Iris pigment epithelial cell (primary cell): ENCODE measurements at places on chromosomes 12 and 14.
A peak's percentile ranks its signal among the peaks of the same experiment; 100 is the strongest.

DNA sequence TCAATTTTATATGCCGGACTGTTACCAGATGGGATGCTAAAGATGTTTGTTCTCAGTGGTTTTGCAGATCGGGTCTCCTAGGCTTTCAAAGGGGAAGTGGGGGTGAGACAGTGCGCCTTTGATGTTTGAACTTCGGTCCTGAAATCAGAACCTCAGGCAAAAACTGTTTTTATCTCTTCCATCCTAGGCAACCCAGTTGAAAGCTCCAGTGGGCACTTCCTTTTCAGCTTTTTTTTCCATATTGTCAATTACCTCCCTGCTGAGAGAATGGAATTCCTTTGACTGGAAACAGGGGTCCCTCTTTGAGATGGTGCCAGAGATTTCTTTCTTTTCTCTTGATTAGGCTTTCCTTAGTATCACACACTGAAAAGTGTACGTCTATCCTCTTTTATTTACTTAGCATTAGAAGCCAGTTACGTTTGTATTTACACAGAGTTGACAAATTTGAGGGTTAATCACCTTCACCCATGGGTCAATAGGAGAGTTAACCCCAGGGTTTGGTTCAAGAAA is 40.0 kb downstream of the NUAK1 start:
- no peak for DNase-seq

GRCh38 chr12:30829876-30830275 is 75.1 kb upstream of the CAPRIN2 start:
- no peak for DNase-seq

GRCh38 chr14:69323999-69324282 is 64.0 kb downstream of the GALNT16 start:
- DNase-seq, result no peak

- peak; percentile 63 for DNase-seq
Observed at GRCh38 chr12:7806863-7807487, 17.8 kb downstream of the NANOG start.

GRCh38 chr14:61403411-61403810 is 82.0 kb downstream of the PRKCH start:
- no peak for DNase-seq

DNA sequence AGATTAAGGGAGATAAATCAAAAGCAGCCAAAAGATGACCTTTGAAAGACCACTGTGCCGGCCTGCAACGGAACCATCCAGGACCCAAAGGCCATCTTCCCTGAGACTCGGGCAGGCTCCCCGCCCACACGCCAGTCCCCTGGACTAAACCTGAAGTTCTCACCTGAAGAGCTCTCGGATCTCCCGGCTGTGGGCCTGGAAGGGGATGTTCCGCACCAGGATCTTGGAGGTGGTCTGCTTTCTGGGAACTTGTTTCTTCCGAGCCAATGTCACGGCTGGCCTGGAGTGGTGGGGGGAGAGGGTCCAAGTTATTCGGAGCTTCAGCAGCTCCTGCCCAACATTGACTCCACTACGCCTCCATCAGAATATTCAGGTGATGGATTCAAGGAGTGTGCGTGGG is 51.3 kb downstream of the RBM19 start:
- DNase-seq, result no peak

GRCh38 chr14:70981000-70981952 is 74.0 kb downstream of the PCNX1 start:
- DNase-seq, result peak; percentile 18

DNA sequence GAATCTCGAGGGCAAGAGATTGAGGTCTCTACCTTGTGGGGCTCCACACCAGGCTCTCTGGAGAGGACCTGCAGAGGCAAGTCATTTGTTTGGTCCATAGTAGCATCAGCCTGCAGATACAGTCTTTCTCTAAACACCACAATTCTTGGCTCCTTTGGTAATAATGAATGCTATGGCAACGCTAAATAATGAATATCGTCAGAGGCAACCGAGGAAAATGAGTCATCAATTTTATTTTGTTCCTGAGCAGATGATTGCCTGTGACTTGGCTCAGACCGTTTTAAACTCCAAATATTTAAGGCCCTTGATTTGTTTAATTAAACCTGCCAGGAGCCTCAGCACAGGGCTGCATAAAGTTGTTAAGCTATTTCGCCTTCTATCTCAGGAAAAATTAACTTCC is 924.1 kb upstream of the TMEM132C start:
- no peak for DNase-seq

GRCh38 chr12:6639151-6639801 is 3.5 kb upstream of the LPAR5 start:
- no peak for DNase-seq

DNA sequence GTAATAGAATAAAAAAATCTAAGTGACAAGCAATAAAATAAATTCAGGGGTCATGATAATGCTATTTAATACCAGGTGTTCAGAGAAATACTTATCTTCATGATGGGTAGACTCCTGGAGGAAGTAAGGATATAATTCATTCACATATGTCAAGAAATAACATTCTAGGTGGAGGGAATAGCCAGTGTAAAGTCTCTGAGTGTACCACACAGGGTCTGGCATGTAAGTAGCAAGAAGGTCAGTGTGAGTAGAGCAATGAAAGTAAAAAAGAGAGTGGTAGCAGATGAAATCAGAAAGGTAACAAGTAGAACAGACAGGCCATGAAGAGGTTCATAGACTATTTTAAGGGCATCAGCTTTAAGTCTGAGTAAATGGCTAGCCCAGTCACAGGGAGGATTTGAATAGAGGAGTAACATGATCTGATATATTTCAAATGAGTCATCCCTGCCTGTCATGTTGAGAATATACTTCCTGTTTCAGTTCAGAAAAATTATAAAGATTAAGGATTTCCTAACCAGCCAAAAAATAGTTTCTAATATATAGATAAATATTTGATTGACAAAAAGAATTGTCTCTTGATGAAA is 519.9 kb downstream of the C12orf50 start:
- peak; percentile 90 for DNase-seq

DNA sequence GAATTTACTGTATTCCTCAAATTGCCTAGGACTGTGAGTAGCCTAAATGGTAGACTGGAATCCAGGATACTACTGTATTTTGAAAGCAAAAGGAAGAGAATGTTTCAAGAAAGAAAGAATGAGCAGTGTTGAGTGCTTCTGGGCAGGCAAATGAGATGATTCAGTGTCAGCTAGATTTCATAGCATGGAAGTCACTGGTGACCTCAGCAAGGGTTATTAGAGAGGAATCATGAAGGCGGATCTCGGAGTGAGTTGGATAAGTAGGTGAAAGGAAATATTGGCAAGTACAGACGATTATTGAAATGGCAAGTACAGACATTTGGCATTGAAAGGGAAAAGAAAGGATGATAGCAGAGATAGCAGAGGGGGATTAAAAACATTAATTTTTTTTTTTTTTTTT is 27.1 kb downstream of the VRK1 start:
- DNase-seq, result peak; percentile 81

DNA sequence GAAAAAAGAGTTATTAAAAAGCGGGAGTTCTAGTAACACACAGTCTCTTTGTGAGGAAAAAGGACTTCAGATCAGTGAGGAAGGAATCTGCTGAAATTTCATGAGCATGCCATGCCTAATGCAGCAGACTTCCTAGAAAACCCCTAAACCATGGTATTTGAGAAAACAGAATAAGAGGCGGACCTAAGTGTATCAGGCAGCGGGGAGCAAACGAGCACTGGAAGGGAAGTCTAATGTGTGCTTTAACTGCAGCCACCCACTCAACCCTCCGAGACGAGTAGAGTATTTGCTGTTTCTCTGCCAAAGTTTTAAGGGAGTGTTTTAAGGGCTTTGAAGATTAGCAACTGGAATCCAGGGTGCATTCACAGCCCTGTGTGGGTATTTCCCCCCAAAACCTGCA is 36.5 kb downstream of the ACADS start:
- peak; percentile 49 for DNase-seq

- DNase-seq, result no peak
Observed at GRCh38 chr14:34857689-34858449, 17.3 kb downstream of the BAZ1A start.

- peak; percentile 66 for DNase-seq
Observed at GRCh38 chr12:56377310-56377988, 14.8 kb upstream of the APOF start.

GRCh38 chr14:28305938-28306337 is 460.6 kb upstream of the FOXG1 start:
- no peak for DNase-seq

- no peak for DNase-seq
Observed at GRCh38 chr14:68638141-68638999, 154.5 kb downstream of the ZFP36L1 start.

- peak; percentile 41 for DNase-seq
Observed at GRCh38 chr12:89663577-89664357, 44.9 kb downstream of the ATP2B1 start.

DNA sequence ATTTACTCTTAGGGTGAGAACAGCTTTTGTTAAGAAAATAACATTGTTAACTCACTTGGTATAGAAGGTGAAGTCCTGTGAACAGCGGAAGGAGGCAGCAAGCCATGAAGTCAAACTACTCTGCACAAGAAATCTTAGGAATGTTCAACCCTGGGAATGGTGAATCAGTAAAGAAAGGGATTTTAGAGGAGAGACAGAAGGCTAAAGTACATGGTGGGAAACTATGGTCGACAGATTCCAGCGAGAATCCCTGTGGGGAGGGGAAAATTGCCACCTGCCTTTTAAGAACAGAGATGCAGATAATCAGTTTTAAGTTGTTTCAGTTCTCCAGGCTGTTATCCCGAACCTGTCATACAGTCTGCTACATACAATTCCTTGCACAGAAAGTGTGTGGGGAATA is 63.2 kb upstream of the PTPRR start:
- DNase-seq, result peak; percentile 50

DNA sequence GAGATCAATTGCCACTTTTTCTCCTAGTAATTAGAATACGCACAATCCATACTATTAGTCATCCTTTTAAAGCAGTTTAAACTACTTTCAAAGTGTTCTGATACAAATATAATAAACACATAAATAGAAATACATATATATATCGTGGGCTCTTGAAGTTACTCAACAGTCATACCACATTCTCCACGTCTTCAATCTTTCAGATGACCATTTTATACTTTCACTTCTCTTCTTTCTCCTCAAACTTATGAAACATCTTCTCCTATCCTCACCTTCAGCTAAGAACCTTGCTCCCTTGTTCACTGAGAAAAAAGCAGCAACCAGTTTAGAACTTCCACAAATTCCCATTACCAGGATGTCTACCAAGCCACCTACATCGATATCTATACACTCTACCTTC is 19.2 kb downstream of the CEP290 start:
- no peak for DNase-seq

DNA sequence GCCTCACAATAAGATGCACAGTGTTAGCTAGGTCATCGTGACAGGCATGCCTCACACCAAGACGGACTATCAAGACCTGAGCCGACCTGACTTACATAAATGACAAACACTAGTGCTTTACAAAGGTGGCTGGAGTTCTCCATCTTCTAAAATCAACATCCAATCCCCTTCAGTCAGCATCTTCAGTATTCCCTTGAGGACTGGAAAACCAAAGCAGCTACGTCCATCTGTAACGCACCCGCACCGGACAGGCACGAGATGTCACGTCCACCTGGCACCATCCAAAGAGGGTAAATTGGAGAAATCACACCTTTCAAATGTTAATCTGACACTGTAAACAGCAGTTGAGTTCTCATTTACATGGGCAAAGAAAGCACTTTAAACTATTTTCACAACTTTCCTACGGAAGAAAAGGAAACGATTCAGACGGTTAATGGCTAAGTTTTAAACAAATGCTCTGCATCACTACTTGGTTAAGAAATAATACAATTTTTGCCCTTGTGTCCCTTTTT is 130.2 kb downstream of the PRICKLE1 start:
- no peak for DNase-seq

- no peak for DNase-seq
Observed at GRCh38 chr14:71183876-71184689, 276.8 kb downstream of the PCNX1 start.

GRCh38 chr12:32105986-32106516 is 596 bp upstream of the BICD1 start:
- no peak for DNase-seq

GRCh38 chr12:116642683-116643082 is 83.5 kb downstream of the MAP1LC3B2 start:
- no peak for DNase-seq

GRCh38 chr14:22297376-22297775 is 291.6 kb downstream of the DAD1 start:
- DNase-seq, result no peak

DNA sequence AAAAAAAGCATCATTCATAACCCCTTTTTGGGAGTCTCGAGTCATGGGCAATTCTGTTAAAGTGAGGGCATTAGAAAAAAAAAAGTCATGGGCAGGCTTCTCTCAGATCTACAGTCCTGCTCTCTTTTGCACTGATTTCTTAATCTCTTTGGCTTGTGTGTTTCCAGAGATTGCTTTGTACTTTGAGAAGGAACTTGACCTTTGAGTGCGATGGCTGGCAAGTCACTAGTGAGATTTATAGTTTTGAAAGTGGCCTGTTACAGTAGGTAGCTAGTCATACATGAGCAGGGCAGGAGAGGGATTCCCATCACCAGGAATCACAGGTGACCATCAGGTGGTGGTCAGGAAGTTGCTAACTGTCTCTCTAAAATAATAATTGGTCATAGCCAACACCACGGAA is 119.6 kb downstream of the KCNMB4 start:
- no peak for DNase-seq

DNA sequence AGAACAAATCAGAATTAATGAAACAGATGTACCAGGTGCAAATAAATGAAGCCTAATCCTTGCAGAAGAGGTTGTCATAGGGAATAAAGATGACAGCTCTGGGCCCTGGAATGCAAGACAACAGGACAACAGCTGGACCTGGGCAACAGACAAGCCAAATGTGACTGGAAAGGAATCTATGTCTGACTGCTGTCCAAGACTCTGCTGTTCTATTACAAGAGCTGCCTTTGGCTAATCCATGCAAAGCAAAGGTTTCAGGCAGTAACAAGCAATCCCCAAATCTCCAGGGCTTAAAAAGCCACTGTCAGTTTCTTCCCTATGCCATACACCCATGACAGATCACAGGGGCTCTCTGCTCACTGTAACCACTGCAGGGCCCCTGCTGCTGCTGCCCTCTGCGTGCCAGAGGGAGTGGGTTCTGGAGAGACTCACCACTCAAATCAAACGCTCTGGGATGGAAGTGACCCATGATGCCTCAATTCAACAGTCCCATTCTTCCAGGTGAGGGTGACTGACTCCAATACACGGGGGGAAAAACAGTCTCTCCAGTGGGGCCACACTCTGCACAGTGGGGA is 218.9 kb upstream of the SFSWAP start:
- no peak for DNase-seq

DNA sequence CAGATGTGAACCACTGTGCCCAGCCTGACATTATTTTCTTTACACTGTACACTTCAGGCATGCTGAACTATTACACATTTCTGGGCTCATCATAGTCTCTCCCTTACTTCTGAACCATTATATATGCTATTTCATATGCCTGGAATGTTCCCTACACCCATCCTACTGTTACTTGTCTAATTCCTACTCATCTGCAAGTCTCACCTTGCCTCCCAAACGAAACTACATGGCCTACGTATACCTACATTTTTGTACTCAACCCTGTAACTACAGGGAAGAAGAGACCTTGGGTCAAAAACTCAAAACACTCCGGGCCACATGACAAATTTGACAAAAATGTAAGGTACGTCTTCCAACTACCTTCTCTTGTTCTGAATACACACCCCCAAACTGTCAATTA is 9.5 kb upstream of the EEA1 start:
- no peak for DNase-seq
